Mammary epithelial cell (primary cell): ENCODE measurements at places on chromosomes 5 and 9.

DNA sequence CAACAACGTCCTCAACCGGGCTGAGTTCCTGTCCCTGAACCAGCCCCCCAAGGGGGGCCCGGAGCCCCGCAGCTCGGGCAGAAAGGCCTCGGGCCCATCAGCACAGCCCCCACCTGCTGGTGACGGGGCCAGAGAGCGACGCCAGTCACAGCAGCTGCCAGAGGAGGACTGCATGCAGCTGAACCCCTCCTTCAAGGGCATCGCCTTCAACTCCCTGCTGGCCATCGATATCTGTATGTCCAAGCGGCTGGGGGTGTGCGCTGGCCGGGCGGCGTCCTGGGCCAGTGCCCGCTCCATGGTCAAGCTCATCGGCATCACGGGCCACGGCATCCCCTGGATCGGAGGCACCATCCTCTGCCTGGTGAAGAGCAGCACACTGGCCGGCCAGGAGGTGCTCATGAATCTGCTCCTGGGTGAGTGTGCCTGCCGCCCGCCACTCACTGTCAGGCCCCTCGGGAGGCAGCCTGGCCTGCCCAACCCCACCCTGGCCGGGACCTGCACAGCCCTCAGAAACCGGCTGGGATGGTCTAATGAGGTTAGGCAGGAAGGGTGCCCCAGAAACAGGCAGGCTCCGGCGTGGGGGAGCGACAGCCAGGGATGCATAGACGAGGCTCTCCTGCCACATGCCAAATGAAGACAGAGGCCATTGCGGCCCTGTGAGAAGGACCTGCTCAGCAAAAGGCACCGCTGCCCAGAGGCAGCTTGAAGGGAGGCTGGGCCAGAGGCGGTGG lies 678 bp downstream of the PLPP7 start:
- no peak for DNase-seq

DNA sequence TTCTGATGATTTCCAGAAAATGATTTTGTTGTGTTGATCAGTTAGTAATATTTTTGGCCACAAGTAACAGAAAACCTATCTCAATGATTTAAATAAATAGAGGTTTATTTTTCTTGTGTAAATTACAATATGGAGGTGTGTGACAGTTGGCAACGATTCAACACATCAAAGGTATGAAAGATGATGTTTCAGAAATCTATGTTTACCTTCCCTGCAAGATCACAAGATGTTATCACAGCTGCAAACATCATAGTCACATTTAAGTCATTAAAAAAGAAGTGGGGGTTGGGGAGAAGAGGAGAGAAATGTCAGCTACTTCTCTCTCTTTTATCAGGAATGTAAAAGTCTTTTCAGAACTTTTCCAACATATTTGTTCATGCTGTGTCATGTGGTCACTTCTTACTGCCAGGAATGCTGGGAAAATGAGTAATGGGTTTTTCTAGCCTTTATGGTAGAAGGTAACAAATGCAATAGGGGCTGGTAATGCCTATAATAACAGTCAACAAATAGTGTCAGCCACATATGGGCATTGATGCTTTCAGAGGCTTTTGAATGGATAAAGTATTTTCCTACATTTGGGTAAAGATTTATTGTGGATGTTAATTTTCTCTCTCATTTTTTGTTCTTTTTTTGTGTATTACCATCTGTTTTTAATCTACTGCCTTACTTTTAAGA lies 742.7 kb downstream of the TLE1 start:
- no peak for DNase-seq

GRCh38 chr9:34957492-34958410 lies at the start of gene PHF24:
TSS of gene PHF24 (plus strand) at chr9:34958285. CDS start at chr9:34971299, 13,014 bp downstream.
- DNase-seq, result no peak

GRCh38 chr9:114570742-114571141 lies 16.8 kb upstream of the ATP6V1G1 start:
- DNase-seq, result no peak

DNA sequence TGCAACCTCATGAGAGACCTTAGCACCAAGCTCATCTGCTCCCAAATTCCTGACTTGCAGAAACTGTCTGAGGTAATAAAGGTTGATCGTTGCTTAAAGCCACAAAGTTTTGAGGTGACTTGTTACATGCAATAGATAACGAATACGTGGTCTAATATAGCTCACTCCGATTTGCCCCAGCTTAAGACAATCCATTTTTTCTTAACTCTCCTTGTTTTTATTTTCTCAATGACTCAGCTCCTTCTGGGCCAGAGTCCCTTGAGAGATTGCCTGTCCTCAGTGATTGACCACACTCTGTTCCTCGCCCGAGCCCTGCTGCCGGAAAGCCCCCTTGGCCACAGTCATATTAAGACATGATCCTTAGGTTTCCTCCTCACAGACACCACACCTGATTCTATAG lies 63.7 kb upstream of the FANCC start:
- peak; percentile 50 for DNase-seq

- no peak for DNase-seq
These were observed 130.5 kb upstream of the CPEB4 start for GRCh38 chr5:173757403-173758209.

DNA sequence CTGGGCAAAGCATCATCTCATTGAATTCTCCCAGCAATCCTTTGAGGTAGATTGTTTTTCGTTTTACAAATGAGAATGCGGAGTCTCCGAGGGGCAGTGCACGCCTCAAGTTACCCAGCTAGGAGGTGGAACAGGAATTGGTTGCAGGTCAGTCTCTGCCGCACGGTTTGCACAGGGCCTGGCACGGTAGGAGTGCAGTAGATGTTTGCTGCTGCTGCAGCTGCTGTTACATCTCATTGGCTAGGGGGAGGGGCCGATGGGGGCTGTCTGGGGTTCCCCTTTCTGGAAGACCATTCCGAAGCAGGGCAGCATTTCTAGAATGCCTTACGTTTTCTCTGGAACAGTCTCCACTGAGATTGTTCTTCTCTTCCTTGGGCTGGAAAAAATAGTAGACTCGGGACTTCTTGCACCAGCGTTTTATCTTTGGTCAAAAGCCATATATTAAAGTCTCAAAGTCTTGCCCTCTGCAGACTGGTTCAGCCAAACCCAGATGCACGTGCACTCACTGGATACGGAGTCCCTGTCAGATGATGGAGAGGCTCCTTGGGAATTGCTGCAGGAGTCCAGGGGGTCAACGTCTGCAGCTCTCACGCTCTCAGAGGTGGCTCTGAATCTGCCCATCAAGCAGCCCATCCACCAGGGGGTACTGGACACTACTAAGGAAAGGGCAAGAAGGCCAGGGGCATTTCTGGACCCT lies 1.2 kb downstream of the USP20 start:
- no peak for DNase-seq

DNA sequence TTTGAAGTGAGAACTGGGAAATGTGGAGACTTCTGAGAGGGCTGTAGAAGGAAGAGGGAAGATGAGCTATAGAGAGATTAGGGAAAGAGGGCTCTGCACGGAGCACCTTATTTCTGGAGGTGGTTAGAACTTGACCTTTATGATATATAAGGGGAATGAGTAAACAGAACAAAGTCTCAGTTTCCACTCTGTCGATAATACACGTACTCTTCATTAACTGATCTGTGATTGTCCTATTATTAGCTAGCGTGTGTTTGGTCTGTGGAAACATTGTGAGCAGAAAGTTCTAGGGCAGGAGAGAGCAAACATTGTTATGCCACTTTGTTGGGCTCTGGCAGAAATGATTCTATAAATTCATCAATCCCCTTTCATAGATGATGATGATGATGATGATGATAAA lies 118.5 kb downstream of the UGCG start:
- DNase-seq, result no peak

GRCh38 chr5:141914199-141914743 lies 9.4 kb upstream of the DELE1 start:
- no peak for DNase-seq

DNA sequence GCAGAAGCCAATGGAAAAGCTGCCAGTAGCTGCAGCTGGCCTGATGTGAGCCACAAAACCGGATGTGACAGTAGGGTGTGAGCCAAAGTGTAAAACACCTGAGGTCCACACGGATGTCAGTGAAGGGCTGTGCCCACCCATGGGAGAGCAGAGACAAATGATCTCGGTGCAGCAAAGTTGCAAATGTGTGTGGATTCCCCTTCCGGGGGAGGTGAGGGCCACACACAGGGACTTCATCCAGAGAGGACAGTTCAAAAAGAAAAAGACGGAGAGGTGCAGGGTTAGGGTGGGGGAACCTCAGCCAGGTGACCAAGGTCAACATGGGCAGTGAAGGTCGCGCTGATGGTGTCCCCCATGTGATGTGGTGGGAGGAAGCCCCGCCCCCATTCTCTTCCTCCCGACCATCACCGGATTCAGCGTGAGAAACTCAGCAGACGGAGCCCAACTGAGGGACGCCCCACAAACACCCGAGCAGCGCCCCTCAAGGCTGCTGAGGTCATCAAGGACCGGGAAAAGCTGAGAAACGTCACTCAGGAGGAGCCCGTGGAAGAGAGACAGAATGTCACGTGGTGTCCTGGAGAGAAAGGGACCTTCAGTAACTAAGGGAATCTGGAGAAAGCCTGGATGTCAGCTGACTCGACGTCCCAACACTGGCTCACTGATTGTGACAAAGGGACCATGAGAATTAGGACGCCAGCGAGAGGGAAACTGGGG lies 11.4 kb upstream of the PTGDS start:
- no peak for DNase-seq

DNA sequence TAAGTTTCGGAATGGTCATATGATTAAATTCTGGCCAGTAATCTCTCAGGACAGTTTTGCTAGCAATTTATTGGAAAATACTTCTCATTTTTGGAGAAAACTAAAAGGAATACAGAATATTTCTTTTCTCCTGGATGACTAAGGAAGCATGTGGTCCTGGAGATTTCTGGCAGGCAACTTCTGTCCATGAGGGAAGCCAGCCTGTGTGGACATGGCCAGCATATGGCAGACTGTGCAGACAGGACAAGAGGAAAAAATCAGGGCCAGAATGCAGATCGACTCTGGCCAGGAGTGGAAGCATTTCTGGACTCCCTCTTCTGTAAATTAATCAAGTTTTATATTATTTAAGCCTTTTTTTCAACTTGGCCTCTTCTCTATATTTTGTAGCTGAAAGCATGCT lies 100.4 kb upstream of the CDH18 start:
- DNase-seq, result no peak

- DNase-seq, result no peak
These were observed 424.0 kb downstream of the CDH18 start for GRCh38 chr5:19564036-19564435.

GRCh38 chr9:89657765-89658164 lies 53.0 kb downstream of the GADD45G start:
- no peak for DNase-seq
